Stimulated activated CD4-positive, alpha-beta T cell treated with anti-CD3 and anti-CD28 coated beads, Interleukin-2, amount 100 ng/mL, for 24 hours (primary cell): ENCODE measurements at places on chromosomes 4 and X.

- DNase-seq: no peak
Observed at GRCh38 chr4:38623260-38623659, 40.7 kb upstream of the KLF3 start.

DNA sequence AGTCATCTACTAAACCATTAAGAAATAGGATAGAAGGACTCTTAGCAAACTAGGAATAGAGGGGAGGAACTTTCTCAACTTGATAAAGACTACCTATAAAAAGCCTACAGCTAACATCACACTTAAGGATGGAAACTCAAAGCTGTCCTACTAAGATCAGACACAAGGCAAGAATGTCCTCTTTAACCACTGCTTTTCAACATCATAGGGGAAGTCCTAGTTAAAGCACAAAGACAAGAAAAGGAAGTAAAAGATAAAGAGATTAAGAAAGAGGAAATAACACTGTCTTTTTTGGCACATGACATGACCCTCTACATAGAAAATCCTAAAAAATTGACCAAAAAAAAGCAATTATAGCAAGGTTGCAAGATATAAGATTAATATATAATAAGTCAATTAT, 136.6 kb downstream of the FBXW7 start:
- DNase-seq: no peak

DNA sequence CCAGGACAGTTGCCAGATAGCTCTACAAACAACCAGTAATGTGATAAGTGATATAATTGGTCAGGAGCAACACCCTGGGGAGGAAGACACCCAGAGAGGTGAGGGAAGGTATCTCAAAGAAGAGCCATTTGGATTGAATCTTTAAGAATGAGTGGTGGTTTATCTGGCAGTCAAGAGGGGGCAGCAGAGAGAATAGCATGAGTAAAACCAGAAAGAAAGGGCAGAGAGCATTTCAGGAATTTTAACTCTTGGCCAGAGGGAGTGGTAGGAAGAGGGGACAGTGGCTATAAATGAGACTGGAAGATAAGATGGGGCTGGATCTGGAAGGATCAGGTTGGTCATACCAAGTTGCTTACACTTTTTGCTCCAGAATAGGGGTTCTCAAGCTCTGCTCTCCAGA, 5.9 kb upstream of the SEPTIN6 start:
- no peak for DNase-seq

DNA sequence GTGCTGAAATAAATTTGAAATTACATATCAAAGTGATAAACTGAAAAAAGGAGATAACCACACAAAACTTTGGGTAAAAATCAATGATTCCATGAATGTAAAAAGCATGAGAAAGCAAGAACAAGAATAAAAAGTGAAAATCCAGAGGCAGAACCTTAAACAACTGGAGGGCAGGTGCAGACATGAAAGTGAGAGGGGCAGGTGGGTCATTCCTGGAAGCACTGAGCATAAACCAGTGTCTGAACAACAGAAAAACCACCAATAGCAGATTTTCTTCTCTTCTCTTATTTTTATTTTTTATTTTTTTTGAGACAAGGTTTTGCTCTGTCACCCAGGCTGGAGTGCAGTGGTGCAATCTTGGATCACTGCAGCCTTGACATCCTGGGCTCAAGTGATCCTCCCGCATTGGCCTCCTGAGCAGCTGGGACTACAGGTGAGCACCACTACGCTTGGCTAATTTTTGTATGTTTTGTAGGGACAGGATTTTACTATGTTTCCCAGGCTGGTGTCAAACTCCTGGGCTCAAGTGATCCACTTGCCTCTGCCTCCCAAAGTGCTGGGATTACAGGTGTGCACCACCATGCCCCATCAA, 46.8 kb upstream of the GPR78 start:
- DNase-seq: no peak

DNA sequence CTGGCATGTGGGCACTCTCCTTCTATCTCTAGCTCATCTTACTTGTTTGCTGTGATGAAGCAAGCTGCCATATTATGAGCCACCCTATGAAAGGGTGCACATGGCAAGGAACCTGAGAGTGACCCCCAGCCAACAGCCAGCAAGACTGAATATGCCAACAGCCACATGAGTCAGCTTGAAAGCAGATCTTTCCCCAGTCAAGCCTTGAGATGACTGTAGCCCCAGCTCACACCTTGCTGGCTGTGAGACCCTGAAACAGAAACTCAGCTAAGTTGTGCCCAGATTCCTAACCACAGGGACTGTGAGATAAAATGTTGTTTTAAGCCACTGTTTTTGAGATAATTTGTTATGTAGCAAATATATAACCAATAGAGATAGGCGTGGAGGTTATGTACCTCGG, 36.2 kb downstream of the KDM5C start:
- DNase-seq: peak; percentile 34

GRCh38 chr4:85733798-85734197, 258.8 kb downstream of the ARHGAP24 start:
- DNase-seq: no peak

- no peak for DNase-seq
Observed at GRCh38 chr4:123364906-123365305, 31.7 kb upstream of the SPRY1 start.

GRCh38 chr4:44235897-44236296, 212.7 kb downstream of the KCTD8 start:
- DNase-seq: no peak
